Mucosa of descending colon (tissue), 3 donors: ENCODE measurements at places on chromosomes 5 and 9.

- DNase-seq, result no peak
Observed at GRCh38 chr5:106843812-106844416, 826.8 kb downstream of the EFNA5 start.

DNA sequence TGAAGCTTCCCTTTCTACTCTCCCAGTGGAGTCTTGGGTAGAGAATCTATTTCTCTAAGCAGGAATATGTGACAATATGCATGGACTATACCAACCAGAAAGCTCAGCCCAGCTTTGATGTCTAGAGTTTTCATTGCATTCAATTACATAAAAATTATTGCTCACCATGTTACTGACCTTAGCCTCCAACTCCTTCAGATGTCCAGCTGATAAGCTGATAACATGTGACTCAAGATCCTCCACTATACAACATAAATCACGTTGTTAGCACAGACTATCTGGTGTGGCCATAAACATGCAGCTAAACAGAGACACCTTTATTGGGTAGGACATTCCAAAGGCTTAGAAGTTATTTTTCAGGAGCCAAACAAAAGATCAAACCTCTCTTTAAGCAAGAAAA, 1168.2 kb downstream of the CDH12 start:
- no peak for DNase-seq

- DNase-seq, result no peak
Observed at GRCh38 chr9:17752021-17752420, 173.2 kb downstream of the SH3GL2 start.

DNA sequence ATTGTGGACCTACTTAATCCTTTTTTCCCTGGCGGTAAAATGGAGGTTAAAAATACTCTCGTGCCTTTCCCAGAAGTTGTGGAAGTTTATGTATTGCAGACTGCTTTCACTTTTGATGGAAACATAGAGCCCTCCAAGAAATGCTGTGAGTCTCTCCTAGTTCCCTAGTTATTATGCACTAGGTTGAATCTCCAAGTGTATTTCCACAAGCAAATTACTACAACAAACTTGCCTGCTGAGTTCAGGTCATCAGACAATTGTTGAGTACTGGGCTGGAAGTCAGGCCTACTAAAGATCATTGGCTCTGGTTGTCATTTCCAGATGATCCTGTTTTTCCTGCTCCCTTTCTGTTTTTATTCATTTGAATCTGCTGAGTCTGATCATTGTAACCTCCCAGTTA, 104.1 kb downstream of the CD180 start:
- no peak for DNase-seq

GRCh38 chr9:72540348-72540873, 19.0 kb downstream of the TMC1 start:
- DNase-seq, result no peak

GRCh38 chr9:130576176-130576575, 3.2 kb upstream of the FUBP3 start:
- no peak for DNase-seq

GRCh38 chr9:69946800-69947437, 96.7 kb upstream of the MAMDC2 start:
- DNase-seq, result no peak
